ENCODE measurements at places on chromosomes 13 and 19.

GRCh38 chr19:33557196-33557595 is 35.6 kb upstream of the PEPD start:
- H3K4me1 ChIP-seq: no peaks in the 10 kb centered on the region
- no peak for DNase-seq
- peaks cover 3% of the 10 kb centered on the region for H3K27me3 ChIP-seq
- H3K4me3 ChIP-seq: no peak overlapping the region

DNA sequence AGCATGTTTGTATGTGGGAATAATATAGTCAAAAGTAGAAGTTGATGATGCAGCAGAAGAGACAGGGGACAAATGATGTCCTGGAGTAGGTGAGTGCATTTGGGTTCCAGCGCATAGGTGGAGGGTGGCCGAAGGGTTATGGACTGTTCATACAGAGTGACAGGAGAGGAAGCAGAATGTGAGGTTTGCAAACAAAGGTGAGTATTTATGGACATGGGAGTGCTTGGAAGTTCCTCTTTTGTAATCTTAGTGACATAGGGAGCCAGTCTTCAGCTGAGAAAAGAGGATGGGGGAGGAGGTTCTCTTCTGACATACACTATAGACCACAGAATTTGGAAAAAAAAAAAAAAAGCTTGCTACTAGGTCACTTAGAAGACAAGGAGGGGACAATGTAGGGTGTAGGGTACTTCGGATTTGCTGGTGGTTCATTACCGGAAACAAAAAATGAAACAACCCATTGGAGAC is 331.6 kb downstream of the DLEU7 start:
- H3K27ac ChIP-seq: no peak overlapping the region
- DNase-seq: no peak
- no peaks in the 10 kb centered on the region for H3K4me1 ChIP-seq
- peaks cover 1% of the 10 kb centered on the region for H3K27me3 ChIP-seq
- no peaks in the 10 kb centered on the region for H3K36me3 ChIP-seq
- H3K4me3 ChIP-seq: no peak overlapping the region

GRCh38 chr19:6723738-6724137 is 3.3 kb upstream of the C3 start:
- H3K27ac ChIP-seq: no peak overlapping the region
- no peak overlapping the region for H3K4me3 ChIP-seq
- H3K36me3 ChIP-seq: no peaks in the 10 kb centered on the region

DNA sequence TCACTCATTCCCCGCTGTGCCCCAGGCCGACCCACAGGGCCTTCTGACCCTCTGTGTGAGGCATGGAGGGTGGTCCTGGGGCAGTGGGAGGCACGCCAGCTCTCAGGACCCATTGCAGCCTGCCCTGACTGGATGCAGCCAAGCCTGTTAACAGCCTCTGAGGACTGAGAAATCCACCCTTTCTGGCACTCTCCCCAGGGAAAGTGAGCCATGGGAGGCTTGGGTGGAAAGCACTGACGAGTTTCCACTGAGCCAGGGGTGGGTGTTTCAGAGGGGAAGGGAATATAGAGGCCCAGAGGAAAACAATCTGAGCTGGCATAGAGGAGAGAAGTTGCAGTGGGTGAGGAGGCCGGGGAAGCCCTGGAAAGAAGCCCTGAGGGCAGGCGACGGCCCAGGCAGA is 30.6 kb upstream of the SLC7A10 start:
- H3K36me3 ChIP-seq: no peaks in the 10 kb centered on the region
- H3K27me3 ChIP-seq: peaks cover 9% of the 10 kb centered on the region
- H3K4me3 ChIP-seq: no peak overlapping the region

Data from activated CD4-positive, alpha-beta memory T cell treated with anti-CD3 and anti-CD28 coated beads, Interleukin-2, amount 10 ng/mL, durations not matched to agents 7 days and 5 days (primary cell).